ENCODE measurements at places on chromosomes 5 and 9.

GRCh38 chr5:179375236-179375685 lies 30.0 kb upstream of the ADAMTS2 start:
- DNase-seq = no peak

DNA sequence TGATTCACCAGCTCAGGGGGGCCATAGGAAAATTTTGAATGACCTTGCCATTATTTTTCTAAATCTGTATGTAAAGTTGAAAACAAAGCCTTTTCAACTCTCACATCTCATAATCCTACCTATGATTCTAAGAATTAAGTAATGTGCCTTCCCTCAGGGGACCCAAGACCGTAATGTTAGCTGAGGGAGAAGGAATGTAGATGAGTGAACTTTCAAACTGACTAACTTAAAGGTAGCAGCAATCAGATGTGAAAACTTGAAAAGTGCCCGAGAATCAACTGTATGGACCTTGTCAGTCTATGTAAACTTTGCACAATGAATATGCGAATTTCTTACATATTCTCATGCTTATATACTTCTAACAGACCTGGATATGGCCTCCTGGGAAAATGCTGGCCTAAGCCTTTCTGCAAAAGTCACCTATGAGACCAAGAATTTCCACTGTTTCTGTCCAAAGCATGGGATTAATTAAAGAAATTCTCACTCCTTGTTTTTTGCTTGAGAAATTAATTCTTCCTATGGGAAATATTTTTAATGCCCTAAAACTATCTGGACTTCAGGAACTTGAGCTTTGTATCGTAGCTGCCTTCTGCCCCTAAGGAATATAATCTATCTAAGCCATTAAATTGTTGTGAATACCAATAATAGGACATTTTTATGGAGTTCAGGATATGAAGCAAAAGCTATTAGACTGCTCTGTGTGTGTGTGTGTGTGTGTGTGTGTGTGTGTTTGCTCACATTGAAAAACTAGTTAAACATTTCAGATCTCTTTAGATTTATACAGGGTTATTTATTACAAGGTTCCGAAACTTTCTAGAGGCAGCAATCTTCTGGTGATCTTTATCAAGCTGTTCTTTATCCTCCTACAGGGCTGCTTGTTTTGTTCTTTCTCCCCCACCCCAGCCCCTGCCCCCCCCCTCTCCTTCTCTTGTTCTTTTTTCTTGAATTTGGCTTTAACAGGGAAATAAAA lies 169.1 kb upstream of the CLINT1 start:
- DNase-seq = no peak

DNA sequence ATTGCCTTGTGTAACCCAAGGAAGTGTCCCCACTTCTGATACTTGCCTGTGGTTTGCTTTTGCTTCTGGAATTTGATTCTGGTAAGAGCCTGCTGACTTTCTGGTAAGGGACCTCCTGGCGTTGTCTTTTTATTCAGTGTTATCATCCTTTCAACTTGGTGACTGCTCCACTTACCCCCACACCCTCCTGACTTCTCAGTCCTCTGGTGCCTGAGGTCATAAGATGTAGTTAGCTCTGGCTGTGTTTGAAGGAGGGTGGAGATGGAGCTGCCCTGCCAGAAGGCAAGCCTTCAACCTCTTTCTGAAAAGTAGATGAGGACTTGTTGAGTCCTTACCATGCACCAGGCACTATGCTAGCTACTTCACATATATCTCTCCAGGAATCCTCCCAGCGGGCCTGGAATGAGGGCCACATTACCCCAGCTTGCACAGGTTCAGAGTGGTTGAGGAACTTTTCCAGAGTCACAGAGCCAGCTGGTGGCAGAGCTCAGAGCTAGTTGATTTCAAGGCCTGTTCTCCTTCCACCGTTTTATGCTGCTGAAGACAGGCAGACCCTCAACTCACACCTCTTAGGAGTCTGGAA lies 45.2 kb upstream of the PITX1 start:
- DNase-seq = no peak

GRCh38 chr9:68513981-68514380 lies 26.7 kb downstream of the TMEM252 start:
- DNase-seq = no peak

- DNase-seq = no peak
These were observed 1211.1 kb upstream of the CDH18 start for GRCh38 chr5:21199087-21199486.

- DNase-seq = no peak
These were observed 21.1 kb downstream of the PDE8B start for GRCh38 chr5:77231471-77232138.

- no peak for DNase-seq
These were observed 11.7 kb downstream of the B4GALT7 start for GRCh38 chr5:177611446-177612214.

DNA sequence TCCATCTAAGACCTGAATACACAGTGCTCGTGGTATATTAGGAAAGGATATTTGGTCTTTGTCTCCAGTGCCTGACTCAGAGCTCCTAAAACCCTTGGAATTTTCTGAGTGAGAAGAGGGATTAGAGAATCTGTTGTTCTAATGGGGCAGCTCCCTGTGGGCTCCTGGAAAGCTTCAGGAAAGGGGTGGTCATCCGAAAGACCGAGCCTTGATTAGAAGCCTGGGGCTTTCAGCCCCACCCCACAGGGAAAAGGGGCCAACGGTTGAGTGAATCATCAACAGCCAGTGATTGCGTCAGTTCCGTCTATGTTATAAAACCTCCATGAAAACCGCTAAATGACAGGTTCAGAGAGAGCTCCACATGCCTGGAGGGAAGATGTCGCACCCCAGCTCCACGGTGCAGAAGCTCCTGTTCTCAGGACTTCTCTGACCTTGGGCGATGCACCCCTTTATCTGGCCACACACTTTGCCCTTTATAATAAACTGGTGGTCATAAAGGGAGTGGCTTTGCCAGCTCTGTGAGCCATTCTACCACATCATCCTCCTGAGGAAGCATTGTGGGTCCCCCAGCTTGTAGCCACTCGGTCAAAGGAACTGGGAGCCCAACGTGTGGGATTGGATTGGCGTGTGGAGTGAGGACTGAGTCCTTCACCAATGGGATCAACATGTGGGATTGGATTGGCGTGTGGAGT lies 71.0 kb upstream of the ICE1 start:
- DNase-seq = no peak

GRCh38 chr9:104280711-104281110 lies 186.6 kb downstream of the SMC2 start:
- DNase-seq = no peak

DNA sequence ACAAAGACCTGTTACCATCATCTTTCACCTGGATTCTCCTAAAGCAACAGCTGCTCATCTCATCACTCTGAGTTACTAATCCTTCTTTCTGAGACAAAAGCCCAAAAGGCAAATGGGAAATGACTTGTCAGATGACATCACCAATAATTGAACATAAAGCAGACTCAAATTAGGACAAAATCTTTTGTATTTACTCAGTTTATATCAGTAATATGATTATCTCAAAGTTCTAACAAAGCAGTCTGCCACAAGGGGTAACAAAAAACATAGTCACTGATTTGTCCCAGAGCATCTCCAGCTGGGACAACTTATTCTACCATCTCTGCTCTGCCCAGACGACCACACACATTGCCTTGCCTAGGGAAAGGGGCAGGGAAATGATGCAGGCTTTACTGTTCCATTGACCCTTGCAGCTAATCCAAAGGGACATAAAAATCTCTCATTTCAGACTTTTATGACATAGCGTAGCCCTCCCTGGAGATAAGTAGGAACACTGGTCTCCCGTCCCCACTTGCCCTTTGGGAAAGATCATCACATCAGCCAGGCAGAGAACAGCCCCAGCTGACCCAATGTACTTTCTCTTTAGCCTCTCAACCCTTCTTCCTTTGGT lies 249.5 kb upstream of the PTGER4 start:
- no peak for DNase-seq

DNA sequence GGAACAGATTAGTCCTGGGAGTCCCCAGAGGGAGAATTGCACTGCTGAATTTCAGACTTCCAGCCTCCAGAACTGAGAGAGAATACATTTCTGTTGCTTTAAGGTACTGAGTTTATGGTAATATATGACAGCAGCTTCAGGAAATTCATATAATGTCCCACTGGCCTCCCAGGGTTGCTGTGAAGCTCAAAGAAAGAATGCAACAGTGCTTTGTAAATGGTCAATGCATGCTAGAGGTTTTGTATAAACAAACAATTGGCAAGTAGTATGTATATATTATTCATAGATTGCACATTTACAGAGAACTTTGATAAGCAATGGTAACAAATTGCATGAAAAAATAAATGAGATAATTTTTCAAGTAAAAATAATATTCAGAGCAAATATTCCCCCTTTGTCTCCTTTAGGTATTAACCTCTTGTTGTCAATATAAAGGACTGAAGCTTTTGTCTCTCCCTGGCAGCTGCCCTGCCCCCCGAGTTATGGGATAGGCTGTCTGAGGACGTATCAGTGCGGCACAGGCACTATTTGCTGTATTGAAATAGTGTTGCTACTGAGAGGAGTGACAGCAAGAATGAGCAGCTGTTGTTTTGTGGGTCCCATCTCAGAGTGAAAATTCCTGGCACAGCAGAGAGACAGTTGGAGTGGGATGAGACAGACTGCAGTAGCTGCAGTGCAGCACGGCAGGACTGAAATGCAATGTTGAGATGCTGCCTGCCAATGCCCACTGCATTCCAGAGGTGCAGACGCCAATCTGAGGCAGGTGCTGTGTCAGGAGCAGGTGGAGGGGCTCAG lies 194.2 kb upstream of the GLRA1 start:
- no peak for DNase-seq

DNA sequence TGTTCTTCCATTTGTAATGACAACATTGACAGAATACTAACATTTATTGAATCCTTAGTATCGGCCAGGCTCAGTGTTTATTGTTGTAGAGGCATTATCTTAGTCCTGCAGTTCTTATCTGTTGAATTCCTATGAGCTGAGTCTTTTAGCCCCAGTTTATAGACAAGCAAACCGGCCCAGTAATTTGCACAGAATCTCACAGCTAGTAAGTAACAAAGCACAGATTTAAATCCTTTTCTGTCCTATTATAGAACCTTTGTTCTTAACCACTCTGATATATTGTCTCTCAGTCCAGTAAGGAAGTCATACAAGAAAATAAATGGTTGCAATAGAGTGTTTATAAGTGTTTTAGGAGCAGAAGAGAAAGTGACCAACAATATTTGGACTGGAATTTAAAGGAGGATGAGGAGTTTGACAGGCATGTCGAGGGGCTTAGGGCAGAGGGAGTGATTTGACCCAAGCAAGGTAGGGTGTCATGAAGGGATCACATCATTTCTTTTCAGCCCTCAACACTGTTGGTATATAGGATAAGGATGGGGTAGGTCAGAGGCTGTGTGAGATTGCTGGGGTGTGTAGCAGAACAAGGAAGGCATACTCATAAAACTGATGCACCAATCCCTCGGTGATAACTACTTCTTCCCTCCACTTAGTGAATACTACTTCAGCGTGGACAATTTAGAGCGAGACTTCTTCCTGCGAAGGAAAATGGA lies 39.5 kb downstream of the LARP1 start:
- DNase-seq = no peak

DNA sequence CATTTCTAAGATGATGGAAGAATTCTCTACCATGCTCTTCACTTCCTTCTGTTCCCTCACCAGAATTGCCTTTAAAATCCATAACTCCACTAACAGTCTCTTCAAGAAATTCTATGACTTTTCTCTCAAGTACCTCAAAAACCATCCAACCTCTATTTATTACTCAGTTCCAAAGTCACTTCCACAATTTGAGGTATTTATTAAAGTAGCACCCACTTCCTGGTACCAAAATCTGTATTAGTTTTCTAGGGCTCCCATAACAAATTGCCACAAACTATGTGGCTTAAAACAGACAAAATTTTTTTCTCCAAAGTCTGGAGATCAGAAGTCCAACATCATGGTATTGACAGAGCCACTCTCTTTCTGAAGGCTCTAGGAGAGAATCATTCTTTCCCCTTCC lies 4.9 kb upstream of the SPTLC1 start:
- no peak for DNase-seq

GRCh38 chr9:36046923-36047322 lies 10.2 kb downstream of the RECK start:
- no peak for DNase-seq

- no peak for DNase-seq
These were observed 256.7 kb downstream of the CDH12 start for GRCh38 chr5:22596404-22596970.

DNA sequence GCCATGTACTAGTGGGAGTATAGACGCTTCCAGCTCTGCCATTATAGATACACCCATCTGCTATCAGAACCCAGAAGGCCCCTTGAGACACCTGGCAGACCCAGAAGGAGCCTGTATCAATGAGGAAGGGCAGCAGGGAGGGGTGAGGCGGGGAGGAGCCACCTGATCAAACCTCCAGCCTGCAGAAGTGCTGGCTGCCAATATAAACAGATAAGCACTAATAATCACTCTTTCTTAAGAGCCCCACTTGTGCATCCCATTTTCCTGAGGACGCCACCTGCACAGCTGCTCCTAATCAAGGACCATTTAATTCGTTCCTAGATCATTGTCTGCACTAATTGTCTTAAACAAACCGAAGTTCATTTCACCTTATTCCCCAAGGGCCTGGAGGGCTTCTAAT lies 75.0 kb upstream of the NEK6 start:
- DNase-seq = no peak

GRCh38 chr9:72952914-72953313 lies at the start of gene ALDH1A1:
Gene ALDH1A1, minus strand, starts transcription at chr9:72953053. Its CDS starts 53 bp downstream, at chr9:72953000.
- no peak for DNase-seq

DNA sequence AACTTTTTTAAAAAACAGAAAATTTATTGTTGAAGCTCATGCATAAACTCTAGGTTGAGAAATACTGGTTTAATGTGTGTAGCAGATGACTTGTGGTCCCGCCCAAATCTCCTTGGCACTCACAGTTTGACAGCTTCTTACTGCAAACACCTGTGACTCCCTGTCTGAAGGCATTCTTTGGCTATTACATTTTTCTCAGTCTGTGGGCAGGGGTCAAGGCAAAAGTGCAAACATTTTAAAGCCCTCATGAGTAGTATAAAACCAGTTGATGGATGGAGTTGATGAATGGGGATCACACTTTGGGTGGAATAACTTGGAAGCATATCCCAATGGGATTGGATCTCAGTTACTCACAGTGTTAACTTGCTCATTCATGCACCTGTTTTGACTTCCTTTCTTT lies 1007.0 kb upstream of the NUDT12 start:
- no peak for DNase-seq

GRCh38 chr9:21336457-21336856 lies 1.3 kb upstream of the KLHL9 start:
- DNase-seq = no peak

DNA sequence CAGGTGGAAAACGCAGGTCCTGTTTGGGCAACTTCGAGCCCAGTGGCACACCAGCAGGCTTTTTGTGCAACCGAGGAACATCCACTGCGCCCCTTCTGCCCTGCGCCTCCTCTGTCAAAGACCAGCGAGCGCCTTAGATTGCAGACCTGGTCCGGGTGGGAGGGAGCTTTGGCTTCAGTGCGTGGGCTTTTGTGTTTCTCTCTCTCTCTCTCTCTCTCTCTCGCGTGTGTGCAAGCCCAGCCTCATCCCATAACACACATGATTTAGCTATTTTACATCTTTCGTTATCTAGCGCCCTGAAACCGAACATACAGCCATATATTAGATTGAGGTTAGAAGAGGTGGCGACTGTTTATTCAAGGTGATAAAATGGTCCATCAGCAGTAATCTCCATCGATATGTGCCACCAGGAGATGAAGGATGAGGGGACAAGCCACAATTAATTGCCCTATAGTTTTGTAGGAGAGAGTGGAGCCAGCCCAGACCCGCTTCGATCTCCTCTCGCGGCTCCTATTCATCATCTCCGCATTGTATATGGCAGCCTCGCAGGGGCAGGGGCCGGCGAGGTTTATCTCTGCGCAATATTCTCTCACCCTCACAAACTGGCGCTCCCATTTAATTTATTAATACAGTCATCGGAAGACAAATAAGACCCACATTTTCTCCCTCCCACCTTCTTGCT lies 5.3 kb downstream of the PRDM6 start:
- DNase-seq = no peak

Data from NCI-H187 treated with DMSO at 0.1 percent for 48 hours (cell line).